ENCODE measurements at places on chromosomes 7 and 10. TPM values are rescaled to one million over a fixed set of nuclear protein-coding genes. Genes with fewer than 3 reads are reported as not detected.

The TEX47 gene
- polyA plus RNA-seq, result not detected

The VAX1 gene
- not detected for polyA plus RNA-seq

The PIK3AP1 gene
- 0.31 TPM for polyA plus RNA-seq

The GPR158 gene
- polyA plus RNA-seq, result not detected

The TPST1 gene
- polyA plus RNA-seq, result 4.4 TPM

The JAKMIP3 gene
- polyA plus RNA-seq, result 0.12 TPM

The DDX56 gene
- polyA plus RNA-seq, result 84.0 TPM

The TFEC gene
- 0.16 TPM for polyA plus RNA-seq

The PCDH15 gene
- not detected for polyA plus RNA-seq

The C10orf71 gene
- not detected for polyA plus RNA-seq

The HIPK2 gene
- polyA plus RNA-seq, result 4.2 TPM

The CCL24 gene
- polyA plus RNA-seq, result not detected

The PON1 gene
- polyA plus RNA-seq, result not detected

The EPDR1 gene
- 0.24 TPM for polyA plus RNA-seq

The ARHGEF35 gene
- 20.0 TPM for polyA plus RNA-seq

The ZNF518A gene
- polyA plus RNA-seq, result 5.5 TPM

The SLC26A4 gene
- polyA plus RNA-seq, result 0.06 TPM

The SPDYE16 gene
- 0.05 TPM for polyA plus RNA-seq

The CFAP58 gene
- 0.11 TPM for polyA plus RNA-seq

The MSMB gene
- 0.59 TPM for polyA plus RNA-seq

The NPC1L1 gene
- polyA plus RNA-seq, result 0.65 TPM
